RWPE1 (cell line): ENCODE measurements at places on chromosomes 5 and 9.

GRCh38 chr5:179404321-179405053 lies 59.2 kb upstream of the ADAMTS2 start:
- no peak for DNase-seq

DNA sequence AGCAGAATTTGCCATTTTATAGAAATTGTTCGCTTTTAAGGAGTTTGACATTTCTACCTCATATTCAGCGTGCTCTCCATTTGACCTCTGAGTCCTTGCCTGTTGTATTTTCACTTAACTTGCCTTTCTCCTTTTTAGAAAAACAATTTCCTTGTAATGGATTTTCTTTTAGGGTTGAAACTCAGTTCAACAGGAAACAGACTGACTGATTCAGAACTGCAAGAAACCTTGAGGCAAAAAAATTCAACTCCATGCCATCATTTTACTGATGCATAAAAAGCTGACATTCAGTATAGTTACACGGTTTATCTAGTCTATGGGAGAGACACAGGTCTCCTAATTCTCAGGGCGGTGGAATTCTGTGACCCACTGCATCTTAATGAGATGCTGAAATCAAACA lies 59.8 kb downstream of the MRPS30 start:
- DNase-seq, result no peak

DNA sequence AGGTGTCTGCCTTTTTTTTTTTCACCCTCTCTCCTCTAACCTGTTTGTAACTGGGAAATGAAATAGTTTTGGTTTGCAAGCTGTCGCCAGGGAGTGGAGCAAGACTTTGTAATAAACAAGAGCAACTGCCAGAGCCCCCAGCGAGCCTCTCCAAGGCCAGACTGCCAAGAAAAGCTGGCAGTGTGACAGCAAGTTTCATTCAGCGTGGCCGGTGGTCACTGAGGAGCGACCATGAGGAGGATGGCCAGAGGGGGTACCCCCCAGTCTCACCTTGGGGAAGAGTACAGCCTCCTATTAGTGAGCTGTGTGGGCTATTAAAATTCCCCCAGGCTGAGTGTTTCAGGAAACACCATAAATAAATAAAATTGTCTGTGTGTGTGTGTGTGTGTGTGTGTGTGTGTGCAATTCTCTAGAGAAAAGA lies 49.9 kb downstream of the ZFAND5 start:
- DNase-seq, result no peak

DNA sequence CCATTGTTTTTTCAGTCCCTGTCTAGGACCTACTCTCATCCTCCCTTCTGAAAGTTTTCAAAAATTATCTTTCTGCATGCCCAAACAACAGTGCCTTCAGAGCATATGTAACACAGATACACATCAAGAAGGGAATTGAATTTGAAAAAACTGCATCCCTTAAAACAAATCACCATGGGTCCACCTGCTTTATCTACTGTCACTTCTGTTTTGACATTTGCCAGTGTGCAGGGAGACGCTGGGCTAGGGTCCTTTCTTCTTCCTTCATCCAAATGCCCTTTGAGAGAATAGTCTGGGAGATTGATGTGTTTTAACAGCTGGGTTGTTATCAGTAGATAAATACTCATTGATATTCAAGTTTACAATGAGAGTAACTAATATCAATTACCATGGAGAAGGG lies 1630.1 kb downstream of the MAT2B start:
- DNase-seq, result no peak

DNA sequence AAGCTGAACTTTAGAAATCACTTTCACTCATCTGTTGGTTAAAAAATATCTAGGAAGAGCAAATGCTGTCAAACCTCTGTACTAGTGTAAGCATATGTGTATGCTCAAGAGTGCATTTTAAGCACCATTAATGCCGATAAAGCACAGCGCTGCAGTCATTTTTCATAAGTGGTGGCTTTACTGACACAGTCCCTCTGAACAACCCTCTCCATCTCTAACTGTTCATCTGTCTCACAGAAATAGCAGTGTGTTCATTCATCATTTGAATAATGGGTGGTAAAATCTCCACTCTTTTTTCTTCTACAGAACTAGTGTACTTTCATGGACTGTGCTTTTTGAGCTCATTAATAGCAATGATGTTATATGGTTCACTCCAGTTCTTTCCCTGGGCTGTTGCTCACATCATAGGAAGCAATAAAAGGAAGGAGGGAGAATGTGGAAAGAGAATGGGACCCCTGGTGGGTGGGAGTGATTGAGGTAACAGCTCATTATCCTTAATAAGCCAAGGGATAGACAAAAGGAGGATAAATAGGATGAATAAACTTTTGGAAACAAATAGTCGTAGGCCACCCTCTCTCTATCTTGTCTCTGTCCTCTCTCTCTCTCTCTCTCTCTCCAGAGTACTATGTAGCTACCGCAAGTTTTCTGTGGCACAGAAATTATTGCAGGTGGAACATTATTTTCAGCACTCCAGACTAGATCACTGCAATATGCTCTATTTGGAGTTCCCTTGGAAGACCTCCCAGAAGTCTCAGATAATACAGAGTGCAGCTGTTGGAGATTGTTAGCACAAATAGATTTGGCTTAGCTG lies 117.9 kb upstream of the PRDM9 start:
- DNase-seq, result no peak

DNA sequence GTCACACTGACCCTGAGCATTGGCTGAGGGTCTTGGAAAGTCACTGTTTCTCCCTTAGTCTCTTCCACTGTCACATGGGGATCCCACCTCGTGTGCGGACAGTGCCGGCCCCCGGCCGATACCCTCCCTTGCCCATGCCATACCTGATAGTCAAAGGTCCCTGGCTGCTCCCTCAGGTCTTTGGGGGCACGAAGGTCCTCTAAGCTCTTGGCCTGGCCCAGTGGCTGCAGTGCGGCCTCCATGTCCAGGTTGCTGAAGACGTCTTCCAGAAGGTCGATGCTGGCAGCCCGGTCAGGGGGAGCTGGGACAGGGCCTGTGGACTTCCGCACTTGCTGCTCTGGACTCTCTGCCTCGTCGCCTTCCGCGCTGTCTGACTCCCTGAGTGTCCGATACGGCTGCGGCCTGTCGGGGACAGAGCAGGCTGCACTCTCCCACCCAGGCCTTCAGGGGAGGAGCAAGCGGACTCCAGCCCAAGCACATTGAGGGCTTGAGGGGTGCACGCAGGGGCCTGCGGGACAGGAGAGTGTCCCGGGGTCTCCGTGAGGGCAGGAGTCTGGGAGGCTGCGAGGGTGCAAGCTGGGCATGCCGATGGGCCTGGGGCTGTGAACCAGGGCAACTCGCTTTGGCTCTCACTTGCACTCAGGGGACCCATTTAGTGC lies 27.6 kb downstream of the CRB2 start:
- DNase-seq, result no peak

DNA sequence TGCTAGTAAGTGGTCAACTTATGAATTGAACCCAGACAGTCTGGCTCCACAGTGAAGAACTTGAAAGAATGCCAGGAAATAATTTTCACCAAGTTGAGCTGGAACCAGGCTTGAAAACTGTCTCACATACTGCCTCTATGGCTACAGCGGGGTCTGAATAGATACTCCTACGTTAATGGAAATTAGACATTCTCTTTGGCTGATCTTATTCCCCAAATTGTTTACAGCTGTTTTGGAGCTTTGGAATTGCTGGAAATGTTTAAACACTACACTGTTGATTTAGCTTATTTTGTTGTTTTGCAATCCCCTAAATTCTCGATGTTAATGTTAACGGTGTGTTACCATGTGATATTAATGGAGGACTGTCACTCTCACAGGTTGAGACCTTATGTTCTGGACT lies 146.4 kb downstream of the FBXL7 start:
- no peak for DNase-seq

GRCh38 chr5:135600152-135600570 lies 21.4 kb upstream of the CXCL14 start:
- DNase-seq, result no peak

DNA sequence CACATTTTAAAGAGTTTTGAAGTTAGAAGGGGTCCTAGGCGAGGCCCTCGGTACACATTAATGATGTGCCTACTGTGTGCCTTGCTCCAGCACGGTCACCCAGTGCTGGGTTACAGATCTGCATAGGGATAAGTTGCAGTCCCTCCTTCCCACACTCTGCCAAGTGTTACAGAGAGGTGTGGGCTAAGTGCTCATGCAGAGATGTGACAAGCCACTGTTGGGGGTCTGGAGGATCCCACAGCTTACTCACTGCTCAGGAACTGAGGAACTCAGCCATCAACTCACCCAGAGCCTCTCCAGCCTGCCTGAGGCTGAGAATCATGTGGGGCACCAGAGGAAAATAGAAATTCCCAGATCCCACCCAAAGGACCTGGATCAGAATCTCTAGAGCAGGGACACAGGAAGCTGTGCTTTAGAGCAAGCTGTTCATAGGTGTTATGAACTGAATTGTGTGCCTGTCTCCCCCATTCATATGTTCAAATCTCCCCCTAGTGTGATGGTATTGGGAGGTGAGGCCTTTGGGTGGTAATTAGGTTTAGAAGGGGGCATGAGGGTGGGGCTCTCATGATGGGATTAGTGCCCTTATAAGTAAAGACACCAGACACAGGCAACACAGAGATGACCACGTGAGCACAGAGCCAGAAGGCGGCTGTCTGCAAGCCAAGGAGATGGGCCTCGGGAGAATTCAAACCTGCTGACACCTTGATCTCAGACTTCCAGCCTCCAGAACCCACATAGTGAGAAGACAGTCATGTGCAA lies 164.1 kb downstream of the HSD17B3 start:
- no peak for DNase-seq

DNA sequence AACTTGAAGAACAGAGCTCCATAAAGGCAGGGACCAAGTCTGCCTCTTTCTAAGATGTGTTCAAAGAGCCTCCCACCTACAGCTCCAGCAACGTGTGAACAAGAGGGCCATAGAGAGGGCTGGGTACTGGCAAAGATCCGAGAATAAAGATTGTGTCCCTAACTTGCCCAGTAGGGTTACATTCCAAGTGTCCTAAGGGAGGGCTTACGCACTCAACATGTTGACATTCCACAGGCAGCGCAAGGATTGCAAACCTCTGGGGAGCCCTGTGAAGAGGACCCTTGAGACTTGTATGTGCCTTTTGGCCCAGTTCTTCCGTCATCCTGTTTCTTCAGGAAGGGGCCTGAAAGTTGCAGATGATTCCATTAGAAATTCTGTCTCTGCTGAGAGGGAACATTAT lies 48.2 kb upstream of the ENTREP1 start:
- DNase-seq, result no peak

DNA sequence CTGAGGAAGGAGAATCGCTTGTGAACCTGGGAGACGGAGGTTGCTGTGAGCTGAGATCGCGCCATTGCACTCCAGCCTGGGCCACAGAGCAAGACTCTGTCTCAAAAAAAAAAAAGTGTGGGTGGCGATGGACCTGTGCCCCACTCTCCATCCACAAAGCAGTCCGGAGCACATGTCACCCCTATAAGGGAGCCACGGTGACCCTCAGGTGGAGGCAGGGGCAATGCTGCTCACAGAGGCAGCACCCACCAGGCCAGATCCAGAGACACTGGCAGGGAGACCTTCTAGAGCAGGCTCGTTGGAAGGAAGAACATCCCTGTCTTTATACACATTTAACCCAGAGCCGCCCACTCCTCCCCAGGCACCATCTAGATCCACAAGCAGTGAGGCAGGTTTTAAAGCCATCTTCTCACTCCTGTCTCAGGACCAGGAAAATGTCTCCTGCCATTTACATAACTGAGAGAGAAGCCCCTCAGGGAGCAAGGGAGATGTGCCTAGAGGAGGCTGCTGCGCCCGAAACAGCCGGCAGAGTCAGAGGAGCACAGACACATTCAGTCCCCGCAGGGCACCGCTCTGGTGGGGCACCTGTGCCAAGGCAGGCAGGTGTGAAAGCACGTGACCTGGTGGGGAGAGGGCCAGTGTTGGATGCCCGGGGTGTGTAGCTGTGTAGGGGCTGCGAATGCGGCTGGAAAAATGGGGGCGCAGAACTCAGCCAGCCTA lies 31.6 kb upstream of the ADAMTS2 start:
- DNase-seq, result no peak

DNA sequence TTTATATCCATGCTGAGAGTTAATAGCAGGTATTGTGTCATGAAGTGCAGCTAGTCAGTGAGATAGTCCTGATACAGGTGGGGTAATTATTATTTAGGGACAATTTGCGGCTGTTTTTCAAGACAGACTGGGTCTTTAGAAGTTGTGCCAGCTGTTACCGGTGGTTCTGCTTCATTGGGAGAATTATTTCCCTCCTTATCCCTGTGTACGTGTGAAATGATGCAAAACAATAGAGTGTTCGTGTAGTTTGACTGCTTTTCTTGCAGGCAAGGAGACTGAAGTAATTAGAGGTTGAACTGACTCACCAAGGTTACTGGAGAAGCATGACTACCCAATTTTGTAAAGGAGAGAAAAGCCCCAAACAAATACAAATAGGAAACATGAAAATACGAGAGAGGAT lies 101.7 kb downstream of the ARRDC3 start:
- peak; percentile 65 for DNase-seq

GRCh38 chr9:132487351-132487791 lies 77.4 kb downstream of the CFAP77 start:
- no peak for DNase-seq

DNA sequence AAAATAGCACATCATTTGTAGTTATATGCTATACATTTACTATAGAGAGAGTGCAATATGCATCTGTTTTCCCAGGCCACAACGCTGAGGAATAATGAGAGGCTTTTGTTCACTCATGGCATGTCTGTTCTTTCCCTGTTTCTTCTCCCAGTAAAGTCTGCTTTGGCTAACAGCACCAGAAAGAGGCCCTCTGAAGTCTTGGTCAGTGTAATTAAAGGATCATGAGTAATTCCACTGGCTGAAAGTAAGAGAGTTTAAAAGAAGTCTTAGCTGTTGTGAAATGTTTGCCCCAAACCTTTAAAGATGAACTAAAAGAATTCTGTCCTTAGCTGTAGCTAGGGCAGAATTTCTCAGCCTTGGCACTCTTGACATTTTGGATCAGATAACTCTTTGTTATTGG lies 228.8 kb downstream of the TLE4 start:
- DNase-seq, result no peak

DNA sequence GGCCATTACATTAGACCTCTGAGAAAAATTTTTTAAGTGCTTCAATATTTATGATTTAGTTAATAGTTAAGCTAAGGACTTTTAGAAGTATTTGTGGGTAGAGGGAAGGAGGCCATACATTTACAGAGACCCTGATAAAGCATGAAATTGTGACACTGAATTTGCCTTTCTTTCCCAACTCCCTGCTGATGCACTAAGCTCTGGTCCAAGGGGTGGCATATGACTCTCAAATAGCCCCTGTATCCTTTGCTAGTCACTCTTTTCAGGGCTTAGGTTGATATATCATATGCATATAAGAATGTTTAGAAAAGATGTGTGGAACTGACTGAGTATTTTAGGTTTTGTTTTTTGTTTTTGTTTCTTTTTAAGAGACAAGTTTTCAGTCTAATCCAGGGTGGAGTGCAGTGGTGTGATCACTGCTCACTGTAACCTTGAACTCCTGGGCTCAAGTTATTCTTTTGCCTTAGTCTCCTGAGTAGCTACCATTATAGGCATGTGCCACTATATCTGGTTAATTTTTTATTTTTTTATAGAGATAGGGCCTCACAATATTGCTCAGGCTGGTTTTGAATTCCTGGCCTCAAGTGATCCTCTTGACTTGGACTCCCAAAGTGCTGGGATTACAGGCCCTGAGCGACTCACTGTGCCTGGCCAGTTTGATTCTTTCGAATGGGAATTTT lies 20.5 kb downstream of the KIAA1958 start:
- no peak for DNase-seq

GRCh38 chr5:11504886-11505193 lies 399.4 kb downstream of the CTNND2 start:
- DNase-seq, result no peak

- peak; percentile 51 for DNase-seq
Measured at GRCh38 chr9:38432922-38433510, 8.8 kb upstream of the IGFBPL1 start.
